Cardiac muscle cell (in vitro differentiated cells and primary cell): ENCODE measurements at places on chromosomes 12 and 14. TPM values are rescaled to one million over a fixed set of nuclear protein-coding genes. Genes with fewer than 3 reads are reported as not detected.

DNA sequence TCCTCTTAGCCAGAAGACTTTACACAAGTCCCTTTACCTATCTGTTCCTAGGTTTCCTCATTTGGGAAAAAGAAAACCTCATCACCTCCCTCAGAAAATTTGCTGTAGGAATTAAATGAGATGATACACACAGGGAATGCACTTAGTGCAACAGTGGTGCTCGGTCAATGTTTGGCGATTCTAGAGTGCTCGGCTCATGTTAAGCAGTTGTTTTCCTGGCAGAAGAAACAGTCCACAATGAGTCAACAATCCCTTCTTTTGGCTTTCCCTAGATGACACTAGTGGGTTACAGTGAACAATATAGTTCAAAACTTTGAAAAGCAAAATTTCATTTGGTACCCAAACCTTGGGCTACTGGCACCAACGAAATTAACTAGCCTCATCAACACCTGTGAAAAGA is 3.9 kb upstream of the TMEM233 start:
- H3K4me1 ChIP-seq, result no peaks in the 10 kb centered on the region
- H3K4me3 ChIP-seq, result no peak overlapping the region
- DNase-seq, result no peak
- H3K27me3 ChIP-seq, result peaks cover 72% of the 10 kb centered on the region
- no peaks in the 10 kb centered on the region for H3K36me3 ChIP-seq
- no peak overlapping the region for H3K27ac ChIP-seq

TMEM52B gene
- not detected in 2 replicates for total RNA-seq

DNA sequence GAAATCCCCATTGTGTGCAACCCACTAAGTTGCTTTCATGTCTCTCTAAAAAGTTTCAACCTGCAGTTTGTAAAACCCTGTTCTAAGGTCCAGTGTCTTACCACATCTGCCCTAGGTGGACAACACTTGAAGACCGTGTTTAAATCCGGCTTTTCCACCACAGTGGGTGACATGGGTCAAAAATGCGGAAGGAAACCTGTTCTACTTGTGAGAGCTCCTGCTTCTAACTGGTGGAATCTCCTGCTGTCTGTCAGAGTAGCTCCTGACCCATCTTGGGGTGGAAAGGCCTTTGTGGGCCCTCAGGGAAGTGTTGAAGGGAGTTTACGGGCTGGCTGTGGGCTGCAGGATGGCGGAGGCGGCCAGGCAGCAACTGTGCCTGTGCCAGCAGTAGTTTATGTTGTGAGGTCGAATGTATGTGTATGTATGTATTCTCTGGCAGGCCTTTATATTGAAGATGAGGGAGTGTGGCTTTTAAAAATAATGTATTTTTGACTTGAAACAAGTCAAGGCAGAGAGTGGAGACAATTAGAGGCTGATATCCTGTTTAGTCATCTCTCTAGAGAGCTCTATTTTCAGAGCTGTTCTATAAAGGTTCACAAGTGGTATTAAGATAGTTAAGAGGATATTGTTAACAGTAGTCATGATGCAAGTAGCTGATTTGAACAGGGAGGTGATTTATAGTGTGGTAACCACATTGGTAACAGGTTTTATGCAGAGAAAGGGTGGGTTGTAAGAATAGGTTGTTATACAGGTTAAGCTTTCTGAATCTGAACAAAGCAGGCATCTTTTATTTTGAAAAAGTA is 67.0 kb downstream of the PRKCH start:
- peaks cover 44% of the 10 kb centered on the region for H3K4me1 ChIP-seq
- no peaks in the 10 kb centered on the region for H3K36me3 ChIP-seq
- no peaks in the 10 kb centered on the region for H3K27me3 ChIP-seq
- peak overlapping the region; percentile 80 for H3K27ac ChIP-seq

GRCh38 chr12:113246478-113247122 is 25.3 kb downstream of the TPCN1 start:
- H3K4me1 ChIP-seq, result no peaks in the 10 kb centered on the region
- no peak overlapping the region for H3K4me3 ChIP-seq
- no peaks in the 10 kb centered on the region for H3K27me3 ChIP-seq

TMPRSS12 gene
- total RNA-seq, result not detected in 2 replicates

RNASE7 gene
- total RNA-seq, result not detected in 2 replicates
